ENCODE measurements at places on chromosomes 1 and 21. TPM values are rescaled to one million over a fixed set of nuclear protein-coding genes. Genes with fewer than 3 reads are reported as not detected.

- no peak for DNase-seq
Measured at GRCh38 chr1:115188680-115189395, 99.5 kb upstream of the TSPAN2 start.

- DNase-seq: no peak
Measured at GRCh38 chr21:41711416-41712007, 55.3 kb downstream of the RIPK4 start.

- no peak for DNase-seq
Measured at GRCh38 chr1:22774833-22775182, 64.2 kb downstream of the EPHB2 start.

- no peak for DNase-seq
Measured at GRCh38 chr21:14483296-14483695, 62.8 kb downstream of the SAMSN1 start.

DNA sequence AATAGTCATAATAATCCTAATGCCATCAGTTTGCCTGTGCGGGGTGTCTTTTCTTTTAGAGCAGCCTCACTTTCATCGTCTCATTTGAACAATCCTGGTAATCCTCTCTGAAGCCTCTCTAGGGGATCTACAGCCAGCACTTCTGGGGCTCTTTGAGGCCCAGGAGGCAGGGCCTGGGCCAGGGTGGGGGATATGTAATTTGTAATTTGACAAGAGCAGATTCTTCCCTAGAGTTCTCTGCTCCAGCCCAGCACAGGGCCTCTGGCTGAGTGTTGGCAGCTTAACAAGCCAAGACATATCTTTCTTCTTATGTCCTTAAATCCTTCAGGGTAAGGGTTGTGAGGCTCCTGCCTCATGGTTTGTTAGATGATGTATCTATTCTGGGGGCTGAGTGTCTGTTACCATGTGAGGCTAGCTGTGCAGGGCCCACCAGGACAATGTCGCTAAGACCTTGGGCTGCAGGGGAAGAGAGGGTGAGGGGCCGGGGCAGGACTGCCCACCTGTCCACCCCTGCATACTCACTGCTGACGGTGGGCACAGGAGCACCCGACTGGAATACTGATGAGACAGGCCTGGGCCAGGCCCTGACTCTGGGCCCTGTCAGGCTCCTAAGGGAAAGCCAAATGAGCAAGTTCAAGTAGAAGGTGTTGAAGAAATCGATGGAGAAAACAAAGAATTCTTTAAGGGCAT is 45.3 kb upstream of the PARP1 start:
- no peak for DNase-seq

GRCh38 chr1:201724039-201724765 is 104.8 kb upstream of the IPO9 start:
- DNase-seq: no peak

DNA sequence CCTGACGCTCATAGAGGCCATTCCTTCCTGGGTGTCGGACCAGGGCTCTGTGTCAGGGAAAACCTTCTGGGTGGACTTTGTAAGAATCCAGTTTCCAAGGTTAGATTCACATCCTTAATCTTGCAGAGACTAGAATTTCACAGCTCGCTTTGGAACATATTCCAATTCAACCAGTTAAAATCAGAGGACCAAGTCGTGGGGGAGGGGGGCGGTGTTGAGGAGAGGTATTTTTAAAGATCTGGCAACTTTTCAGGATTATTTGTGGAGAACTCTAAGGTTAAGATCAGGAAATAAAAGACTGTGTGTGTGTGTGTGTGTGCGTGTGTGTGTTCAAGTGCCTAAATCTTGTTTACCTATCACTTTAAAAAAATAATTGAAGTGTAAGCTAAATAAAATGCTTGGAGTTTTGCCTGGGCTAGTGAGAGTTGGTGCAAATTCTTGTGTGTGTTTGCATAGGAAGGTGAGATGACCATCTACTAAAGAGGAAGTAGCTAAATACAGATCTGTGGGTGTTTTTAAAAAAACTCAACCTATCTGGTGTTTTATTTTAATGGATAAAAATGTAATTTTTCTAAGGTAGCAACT is 21.8 kb downstream of the TENT5C start:
- DNase-seq: no peak

- no peak for DNase-seq
Measured at GRCh38 chr1:55412060-55412459, 196.9 kb upstream of the USP24 start.

GRCh38 chr1:168608796-168609715 is 32.7 kb downstream of the XCL1 start:
- DNase-seq: no peak

Gene LCE1B
- total RNA-seq: not detected

Gene SPATA45
- not detected for total RNA-seq

Gene PROX1
- total RNA-seq: 0.13 TPM

Data from Panc1 (cell line).